ENCODE measurements at places on chromosomes 1 and 21. TPM values are rescaled to one million over a fixed set of nuclear protein-coding genes. Genes with fewer than 3 reads are reported as not detected.

Gene IL20
- not detected for polyA plus RNA-seq

Gene CHI3L1
- 0.90 TPM for polyA plus RNA-seq

Gene CENPF
- polyA plus RNA-seq, result 134 TPM

Gene C1orf159
- 17.5 TPM for polyA plus RNA-seq

Gene FBLIM1
- polyA plus RNA-seq, result 78.9 TPM

Gene OR10K1
- polyA plus RNA-seq, result not detected

Gene TSPEAR
- 3.0 TPM for polyA plus RNA-seq

Gene NGF
- polyA plus RNA-seq, result 0.99 TPM

Gene LYST
- polyA plus RNA-seq, result 14.2 TPM

Gene HENMT1
- 11.4 TPM for polyA plus RNA-seq

Gene FAM3B
- polyA plus RNA-seq, result 11.3 TPM

Gene ACTA1
- 17.5 TPM for polyA plus RNA-seq

Gene MTF1
- 7.7 TPM for polyA plus RNA-seq

Gene HMCN1
- 43.3 TPM for polyA plus RNA-seq

Gene KRTAP19-5
- polyA plus RNA-seq, result not detected

Gene NOTCH2
- 46.7 TPM for polyA plus RNA-seq

Gene S100A14
- 174 TPM for polyA plus RNA-seq

Gene LEFTY1
- 3.7 TPM for polyA plus RNA-seq

Gene NVL
- polyA plus RNA-seq, result 38.8 TPM

Gene TARBP1
- 78.3 TPM for polyA plus RNA-seq

Data from right lung (tissue), 10 donors.